Activated naive CD4-positive, alpha-beta T cell (primary cell): ENCODE measurements at places on chromosomes 12 and 14.

DNA sequence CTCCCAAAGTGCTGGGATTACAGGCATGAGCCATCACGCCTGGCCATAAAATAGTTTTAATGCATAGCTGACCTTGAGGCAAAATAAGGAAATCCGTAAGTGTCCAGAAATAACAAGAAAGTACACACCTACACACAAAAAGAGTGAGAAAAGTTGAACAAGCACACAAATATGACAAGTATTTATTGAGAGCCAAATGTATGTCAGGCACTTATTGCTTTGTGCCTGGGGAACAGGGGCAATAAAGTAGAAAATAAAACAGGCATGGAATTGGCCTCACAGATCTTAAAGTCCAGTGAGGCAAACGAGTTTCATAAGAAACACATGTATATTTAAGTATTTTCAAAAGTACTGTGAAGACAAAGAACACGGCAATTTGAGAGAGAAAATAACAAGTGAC is 103.7 kb downstream of the ERGIC2 start:
- DNase-seq, result no peak

GRCh38 chr12:53232646-53233461 is 845 bp upstream of the RARG start:
- DNase-seq, result peak; percentile 23

- DNase-seq, result no peak
Measured at GRCh38 chr12:49330631-49331379, 6.2 kb downstream of the C1QL4 start.

DNA sequence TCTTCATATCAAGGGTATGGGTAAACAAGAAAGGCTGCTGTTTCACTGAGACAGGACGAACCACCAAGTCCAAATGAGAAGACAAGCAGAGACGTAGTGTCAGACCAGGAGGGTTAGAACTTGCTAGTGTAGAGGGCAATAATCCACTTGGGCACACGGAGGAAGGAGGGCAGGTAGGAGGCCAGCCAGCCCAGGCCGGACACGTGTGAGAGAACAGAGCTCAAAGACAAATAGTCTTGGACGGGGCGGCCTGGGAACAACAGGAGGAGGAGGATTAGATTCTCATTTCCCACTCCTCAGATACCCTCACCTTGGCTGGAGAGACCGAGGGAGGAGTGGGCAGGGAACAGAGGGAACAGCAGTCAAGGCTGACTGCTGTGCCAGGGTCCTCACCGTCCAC is 8.8 kb downstream of the DHRS1 start:
- no peak for DNase-seq

- no peak for DNase-seq
Measured at GRCh38 chr14:105199093-105199492, 18.0 kb upstream of the NUDT14 start.

- DNase-seq, result no peak
Measured at GRCh38 chr12:110282956-110283817, 2.1 kb downstream of the ATP2A2 start.

- DNase-seq, result no peak
Measured at GRCh38 chr14:92609955-92610354, 96.4 kb downstream of the RIN3 start.

GRCh38 chr14:77825895-77826519 is 26.1 kb downstream of the ADCK1 start:
- DNase-seq, result no peak

DNA sequence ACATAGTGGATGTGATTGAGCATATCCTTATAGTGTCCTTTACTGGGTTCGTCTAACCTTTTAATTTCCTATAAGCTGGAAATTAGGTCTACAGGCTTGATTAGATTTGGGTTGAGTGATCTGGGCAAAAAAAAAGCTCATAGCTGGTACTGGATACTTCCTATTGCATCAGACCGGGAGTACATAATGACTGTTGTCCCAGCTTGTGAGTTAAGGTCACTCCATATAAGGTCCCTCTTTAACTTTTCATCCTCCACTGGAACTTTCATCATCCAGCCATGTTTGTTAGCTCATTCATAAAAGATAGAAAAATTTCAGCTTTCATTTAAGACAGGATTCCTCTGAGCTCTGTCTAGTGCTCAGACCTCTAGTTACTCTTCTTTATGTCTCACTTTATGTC is 80.8 kb downstream of the C14orf132 start:
- no peak for DNase-seq

DNA sequence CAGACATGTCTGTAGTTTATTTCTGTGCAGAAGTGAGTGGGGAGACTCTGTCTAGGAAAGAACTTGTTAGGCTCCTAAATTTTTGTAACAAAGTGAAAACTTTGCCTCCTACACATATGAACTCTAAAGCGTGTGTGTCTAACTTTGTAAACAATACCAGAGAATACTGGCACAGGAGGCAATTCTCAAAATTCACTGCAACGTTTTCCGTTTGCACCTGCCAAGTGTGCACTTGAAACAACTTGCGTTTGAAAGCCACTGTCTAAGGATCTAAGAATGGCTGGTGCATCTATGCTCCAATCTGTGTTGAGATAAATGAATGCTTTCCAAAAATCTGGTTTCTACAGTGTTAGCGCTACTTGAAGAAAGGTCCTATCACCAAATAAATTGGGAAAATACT is 15.3 kb downstream of the GRIP1 start:
- DNase-seq, result no peak

DNA sequence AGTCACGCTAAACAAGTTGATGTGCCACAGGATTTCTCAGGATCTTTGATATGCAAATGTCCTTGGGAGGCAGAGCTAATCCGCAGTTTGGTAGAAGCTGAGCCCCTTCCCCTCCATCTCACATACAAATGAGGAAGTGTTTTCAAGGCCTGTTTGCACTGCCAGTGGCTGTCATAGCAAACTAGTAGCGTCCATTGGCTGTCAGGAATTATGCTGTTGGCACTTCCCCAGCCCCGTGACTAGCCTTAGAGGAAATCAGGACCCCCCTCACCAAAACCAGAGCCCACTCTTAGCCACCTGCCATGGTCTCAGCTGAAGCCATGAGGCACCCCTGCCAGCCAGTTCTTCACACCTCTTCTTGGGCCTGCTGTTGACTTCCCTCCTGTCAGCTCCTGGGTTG is 253.9 kb downstream of the CACNA1C start:
- DNase-seq, result no peak

GRCh38 chr12:122860040-122860853 is 25.0 kb downstream of the HIP1R start:
- DNase-seq, result peak; percentile 77

DNA sequence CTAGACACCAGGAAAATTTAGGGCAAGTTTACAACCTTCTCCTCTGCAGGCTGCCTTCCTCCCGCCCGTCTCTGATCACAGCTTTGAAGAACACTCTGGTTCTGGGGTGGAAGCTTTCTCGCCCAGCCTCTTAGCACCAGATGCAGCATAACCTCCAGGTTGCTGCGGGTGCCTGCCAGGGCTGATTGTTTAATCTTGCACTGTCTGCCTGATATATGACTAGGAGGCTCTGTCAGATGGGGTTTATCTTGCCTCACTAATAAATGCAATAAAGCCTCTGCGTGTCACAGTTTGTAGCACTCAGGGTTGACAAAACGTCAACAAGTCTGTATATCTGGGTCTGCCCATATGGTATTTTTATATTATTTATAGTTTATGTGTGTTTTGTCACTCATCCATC is 388.2 kb downstream of the FUT8 start:
- DNase-seq, result no peak

GRCh38 chr12:81627336-81628189 is 131.6 kb downstream of the PPFIA2 start:
- no peak for DNase-seq

GRCh38 chr12:124107351-124107750 is 134.3 kb downstream of the ZNF664 start:
- DNase-seq, result no peak

- DNase-seq, result no peak
Measured at GRCh38 chr12:44296624-44297197, 460.8 kb downstream of the TMEM117 start.

DNA sequence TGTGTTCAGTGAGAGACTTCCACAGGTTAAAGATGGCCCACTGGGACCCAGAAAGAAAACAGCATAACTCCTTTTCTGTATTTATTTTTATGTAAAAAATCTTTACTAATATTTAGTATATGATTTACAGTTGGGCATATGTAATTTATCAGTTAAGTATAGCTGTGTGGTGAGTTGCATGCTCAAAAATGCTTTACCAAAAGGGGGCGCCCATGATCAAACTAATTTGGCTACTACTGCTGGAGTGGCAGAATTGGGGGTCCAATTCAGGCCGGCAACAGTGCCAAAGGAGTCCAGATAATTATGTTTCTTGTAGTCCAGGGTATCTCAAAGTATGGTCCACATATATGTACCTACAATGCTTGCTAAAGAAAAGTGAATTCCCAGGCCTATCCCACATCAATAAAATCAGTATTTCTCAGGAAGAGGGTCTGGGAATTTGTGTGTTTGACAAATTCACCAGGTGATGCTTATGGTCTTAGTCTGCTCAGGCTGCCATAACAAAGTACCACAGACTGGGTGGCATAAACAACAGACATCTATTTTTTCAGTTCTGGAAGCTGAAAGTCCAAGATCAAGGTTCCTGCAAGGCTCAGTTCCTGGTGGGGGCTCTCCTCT is 152.0 kb downstream of the KTN1 start:
- DNase-seq, result peak; percentile 18

- DNase-seq, result no peak
Measured at GRCh38 chr12:6607751-6608591, 792 bp upstream of the CHD4 start.

DNA sequence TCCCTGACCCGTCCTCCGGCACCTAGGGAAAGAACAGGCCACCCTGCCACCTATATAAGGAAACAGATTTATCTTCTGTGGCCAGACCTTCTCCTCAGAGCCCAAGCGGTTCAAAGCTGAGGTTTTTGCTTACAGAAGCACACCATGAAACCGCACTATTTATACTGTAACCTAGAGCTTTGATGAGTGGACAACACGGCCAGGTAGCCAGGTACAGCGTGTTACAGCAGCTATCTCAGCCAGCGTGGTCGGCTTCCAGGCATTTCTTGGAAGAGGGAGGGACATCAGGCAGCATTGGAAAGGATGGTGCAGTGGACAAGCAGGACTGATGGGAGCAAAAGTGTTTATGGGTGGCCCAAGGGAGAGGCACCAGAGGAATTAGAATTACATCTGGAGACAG is 34.4 kb downstream of the TTC7B start:
- no peak for DNase-seq

GRCh38 chr12:125220404-125221273 is 155.4 kb downstream of the AACS start:
- no peak for DNase-seq

GRCh38 chr14:24278424-24278823 is 7.0 kb upstream of the RABGGTA start:
- no peak for DNase-seq

GRCh38 chr14:32311294-32312009 is 17.6 kb upstream of the AKAP6 start:
- no peak for DNase-seq

DNA sequence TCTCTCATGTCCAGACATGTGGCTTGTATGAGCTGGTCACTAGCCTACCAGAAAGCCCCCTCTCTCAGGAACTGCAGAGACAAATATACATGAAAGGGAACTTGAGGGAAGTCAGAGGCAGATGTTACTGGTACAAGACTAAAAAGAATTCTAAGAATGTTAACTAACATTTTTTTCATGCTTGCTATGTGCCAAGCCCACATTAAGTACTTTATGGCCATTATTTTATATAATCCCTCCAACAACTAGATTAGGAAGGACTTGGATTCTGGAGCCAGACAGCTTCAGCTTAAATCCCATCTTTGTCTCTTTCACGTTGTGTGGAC is 24.6 kb downstream of the TTC9 start:
- DNase-seq, result no peak

DNA sequence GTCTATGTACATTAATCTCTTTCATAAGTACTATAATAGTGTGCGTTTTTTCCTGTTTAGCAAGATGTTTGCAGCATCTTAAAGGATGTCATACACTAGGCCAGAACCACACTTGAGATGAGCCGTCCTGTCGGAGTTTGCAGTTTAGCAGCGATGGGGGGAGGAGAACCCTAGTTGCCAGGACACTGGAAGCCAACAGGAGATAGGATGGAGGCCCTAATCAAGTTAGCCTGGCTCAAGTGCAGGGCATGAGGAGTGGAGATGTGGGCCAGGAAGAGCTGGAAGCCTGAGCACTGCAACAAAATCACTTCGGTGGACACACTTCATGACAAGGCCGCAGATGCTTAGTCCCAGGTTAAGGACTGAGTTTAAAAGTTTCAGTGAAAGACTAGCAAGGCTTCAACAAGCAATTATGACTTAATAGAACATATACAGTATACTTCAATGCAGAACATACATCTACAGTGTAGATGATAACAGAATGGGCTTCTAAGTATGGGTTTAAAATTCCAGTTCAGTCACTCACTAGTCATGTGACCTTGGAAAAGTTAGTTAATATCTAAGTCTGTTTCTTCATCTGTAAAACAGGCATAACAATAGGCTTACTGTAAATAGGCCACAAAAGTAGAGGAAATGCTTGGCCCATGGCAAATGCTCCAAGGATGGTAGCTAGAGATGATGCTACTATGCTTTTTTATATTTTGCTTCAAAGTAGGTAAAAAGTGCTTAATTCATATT is 77.1 kb downstream of the PTPN21 start:
- no peak for DNase-seq

GRCh38 chr12:89138048-89138852 is 214.1 kb downstream of the DUSP6 start:
- no peak for DNase-seq
